ENCODE measurements at places on chromosomes 16 and 17.

DNA sequence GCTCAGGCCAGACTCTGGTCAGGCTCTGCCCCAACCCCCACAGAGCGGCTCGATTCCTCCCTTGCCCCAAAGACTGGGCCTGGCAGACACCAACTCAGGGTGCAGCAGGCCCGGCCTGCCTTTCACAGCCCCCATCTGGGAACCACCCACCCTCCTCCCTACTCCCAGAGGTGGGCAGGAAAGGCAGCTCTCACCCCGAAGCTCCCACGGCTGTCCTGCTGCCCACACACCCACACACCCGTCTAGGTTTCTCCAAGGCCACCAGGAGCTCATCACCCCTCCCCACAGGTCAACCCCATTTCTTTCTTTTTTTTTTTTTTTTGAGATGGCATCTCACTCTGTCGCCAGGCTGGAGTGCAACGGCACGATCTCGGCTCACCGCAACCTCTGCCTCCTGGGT lies 3.8 kb downstream of the CEP131 start:
- no peak for DNase-seq

GRCh38 chr16:27402964-27403600 lies 1.1 kb downstream of the IL21R start:
- no peak for DNase-seq

DNA sequence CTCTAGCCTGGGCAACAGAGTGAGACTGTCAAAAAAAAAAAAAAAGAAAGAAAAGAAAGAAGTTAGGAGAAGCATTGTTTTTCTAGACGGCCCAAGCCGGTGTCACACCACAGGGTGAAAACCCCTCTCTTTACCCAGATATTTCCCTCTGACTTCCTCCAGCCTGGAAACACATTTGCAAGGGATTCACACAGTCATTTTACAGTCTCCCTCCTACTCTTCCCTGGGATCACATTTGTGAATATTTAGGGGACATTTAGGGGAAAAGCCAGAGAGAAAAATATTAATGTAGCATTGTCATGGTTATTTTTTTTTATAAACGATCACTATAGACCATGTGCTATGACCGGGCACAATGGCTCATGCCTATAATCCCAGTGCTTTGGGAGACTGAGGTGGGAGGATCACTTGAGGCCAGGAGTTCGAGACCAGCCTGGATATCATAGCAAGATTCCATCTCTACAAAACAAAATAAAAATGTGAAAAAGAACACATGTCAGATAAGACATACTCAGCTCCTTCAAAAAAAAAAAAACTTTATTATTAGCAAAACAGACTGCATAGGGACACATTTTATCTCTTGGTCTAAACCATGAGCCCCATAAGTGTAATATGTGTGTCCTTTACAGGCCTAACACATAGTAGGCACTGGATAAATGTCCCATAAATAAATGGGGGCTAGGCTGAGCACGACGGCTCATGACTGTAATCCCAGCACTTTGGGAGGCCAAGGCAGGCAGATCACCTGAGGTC lies 10.9 kb upstream of the SDR42E2 start:
- DNase-seq: no peak

- no peak for DNase-seq
Observed at GRCh38 chr16:58828901-58829545, 94.9 kb upstream of the GOT2 start.

- no peak for DNase-seq
Observed at GRCh38 chr17:73528679-73529078, 115.6 kb downstream of the SDK2 start.

- no peak for DNase-seq
Observed at GRCh38 chr16:67731071-67731752, 12.1 kb upstream of the GFOD2 start.

DNA sequence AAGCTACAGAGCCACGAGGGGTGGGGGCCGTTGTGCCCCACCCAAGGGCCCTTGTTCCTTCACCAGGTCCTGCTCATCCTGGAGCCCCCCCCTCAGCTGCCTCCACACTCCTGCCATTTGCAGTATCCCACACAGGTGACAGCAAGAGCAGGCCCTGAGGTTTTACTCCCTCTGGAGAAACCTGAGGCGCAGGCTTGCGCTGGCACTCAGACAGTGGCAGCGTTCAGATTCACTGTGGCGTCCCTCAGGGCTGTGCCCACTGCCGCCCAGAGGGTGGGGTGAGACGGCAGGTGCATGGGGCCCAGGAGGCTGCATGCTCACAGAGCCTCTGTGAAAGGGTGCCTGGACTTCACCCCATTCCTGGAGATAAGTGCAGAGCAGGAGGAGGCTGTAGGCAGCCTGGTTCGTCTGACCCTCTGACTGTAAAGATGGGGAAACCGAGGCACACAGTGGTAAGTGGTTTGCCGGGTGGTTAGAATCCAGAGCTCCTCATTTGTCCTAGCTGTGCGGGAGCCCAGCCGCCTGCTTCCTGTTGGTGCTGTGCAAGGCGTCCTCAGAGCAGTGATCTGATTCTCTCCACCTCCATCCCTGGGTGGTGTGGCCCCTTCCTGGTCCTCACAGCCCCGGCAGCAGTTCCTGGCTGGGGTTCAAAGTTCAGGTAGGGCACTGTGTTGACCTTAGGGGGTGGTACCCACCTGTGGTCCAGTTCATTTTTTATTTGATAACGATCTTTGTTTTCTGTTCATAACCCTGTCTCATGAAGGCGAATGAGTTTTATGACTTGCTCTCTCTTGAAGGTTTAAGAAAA lies 1.6 kb downstream of the SPIRE2 start:
- DNase-seq: no peak

DNA sequence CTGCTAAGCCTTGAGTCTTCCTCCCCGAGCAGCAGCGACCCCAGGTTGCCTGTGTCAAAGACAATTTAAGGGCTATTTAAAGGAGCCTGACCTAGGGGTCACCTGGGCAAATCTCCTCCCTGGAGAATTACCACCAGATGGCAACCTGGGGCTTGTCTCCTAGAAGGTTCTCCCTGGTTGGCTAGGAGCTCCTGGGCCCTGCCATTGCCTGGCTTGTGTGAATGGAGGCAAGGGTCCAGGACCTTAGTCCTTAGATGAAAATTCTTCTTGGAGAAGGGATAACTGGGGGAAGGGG lies 51.3 kb upstream of the TAC4 start:
- no peak for DNase-seq

DNA sequence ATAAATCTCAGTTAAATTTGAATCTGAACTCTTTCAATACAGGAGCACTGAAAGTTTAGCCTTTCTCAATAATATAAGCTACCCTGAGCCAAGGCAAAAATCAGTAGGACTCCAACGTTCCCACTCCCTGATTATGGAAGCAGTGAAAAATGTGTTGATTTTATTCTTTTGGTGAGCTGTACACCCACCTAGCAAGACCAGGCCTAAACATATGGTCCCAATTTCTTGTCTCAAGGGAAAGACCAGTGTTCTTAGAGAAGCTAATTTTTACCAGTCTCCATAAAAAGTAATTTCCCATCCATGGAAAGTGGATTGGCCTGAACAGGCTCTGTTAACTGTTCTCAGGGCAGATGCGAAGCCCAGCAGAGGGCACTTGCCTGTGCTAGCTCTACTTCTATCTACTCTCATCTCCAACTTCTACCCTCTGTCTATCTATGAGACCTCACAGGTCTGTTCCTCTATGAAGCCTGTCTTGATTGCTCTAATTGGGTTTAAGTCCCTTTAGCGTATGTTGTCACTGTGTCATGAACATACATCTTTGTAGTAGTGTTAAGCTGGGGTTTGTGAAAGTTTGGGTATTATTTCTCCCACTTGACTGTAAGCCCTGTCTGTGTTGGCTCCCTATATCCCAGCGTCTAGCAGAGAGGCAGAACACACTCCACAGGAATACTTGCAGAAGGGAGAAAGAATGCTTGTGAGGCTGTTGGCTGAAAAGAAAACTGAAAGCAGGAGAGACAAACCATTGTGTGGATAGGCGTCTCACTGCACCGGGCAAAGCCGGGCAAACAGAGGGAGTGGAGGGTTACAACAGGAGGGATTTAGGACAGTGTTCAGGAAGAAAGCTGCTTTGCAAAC lies 167.1 kb upstream of the MAF start:
- DNase-seq: no peak

GRCh38 chr17:41734139-41734948 lies at the start of gene HAP1:
TSS of gene HAP1 (minus strand) at chr17:41734643. CDS start at chr17:41734634, 9 bp downstream.
- no peak for DNase-seq

DNA sequence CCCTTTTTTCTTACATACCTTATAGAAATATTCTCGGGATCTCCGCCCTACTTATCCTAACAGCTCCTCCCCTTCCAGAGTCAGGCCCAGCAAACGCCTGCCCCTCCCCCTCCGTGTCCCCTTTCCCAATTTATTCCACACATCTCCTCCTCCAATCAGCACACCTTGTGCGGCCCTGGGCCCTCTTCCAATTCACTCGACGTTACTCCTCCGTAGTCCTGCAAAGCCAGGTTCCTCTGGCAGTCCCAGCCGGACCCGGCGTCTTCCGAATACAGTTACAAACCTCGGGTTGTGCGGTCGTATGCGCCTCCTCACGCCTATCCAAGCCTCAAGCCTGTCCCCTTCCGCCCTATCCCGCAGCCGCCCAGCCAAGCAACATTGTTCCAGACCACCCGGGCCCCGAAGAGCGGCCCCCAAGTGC lies 677 bp downstream of the CBX1 start:
- no peak for DNase-seq

DNA sequence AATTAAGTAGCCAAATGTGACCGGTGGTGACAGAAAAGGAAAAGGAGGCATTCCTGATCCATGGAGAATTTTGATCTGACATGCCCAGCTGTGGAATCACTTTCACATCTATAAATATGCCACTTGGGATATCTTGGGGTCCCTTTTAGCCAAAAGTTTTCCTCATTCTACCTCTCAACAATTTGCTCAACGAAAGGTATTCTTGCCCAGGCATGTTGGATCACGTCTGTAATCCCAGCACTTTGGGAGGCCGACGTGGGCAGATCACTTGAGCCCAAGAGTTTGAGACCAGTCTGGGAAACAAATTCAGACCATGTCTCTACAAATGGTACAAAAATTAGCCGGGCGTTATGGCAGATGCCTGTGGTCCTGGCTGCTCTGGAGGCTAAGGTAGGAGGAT lies 24.3 kb downstream of the LITAF start:
- no peak for DNase-seq

GRCh38 chr16:8696880-8697279 lies 22.5 kb downstream of the ABAT start:
- no peak for DNase-seq

- DNase-seq: no peak
Observed at GRCh38 chr16:67516296-67517154, 12.1 kb upstream of the RIPOR1 start.

- no peak for DNase-seq
Observed at GRCh38 chr16:84093879-84094270, 22.9 kb downstream of the MBTPS1 start.

DNA sequence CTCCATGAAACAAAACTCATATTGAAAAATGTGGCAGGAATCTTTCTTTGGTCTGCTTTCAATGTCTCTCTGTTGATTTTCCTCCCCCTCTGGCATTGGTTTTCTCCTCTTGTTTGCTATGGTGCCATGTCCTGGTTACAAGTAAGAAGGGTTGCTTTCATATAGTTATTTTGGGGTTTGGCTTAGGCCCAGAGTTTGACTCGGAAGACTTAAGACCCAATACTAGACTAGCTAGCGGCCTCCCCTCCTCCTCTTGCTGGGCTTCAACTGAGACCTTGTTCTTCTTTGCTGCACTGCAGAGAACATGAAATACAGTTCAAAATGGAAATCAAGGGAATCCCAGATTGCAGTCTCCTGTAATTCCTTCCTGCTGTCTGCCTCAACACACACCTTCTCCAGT lies 30.0 kb upstream of the CLEC18A start:
- no peak for DNase-seq

DNA sequence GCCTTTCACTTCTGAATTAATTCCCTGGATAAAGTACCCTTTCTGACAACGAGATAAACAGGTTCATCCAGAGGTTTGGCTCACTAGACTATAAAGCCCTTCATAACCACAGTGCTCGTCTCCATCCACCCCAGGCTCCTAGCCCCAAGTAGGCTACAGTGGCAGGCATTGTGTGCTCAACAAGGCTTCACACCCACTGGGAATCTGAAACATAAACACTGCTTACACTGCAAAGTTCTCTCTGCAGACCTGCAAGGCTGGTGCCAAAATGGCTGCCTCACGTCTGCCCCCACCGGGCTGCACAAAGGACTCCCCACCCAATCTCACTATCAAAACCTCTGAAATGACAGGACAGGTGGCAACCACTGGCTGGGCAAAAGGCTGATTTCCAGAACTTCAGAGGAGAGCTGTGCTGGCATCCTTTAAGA lies 5.1 kb upstream of the HLF start:
- DNase-seq: no peak

GRCh38 chr17:40443196-40443987 lies at the start of gene IGFBP4:
TSS of gene IGFBP4 (plus strand) at chr17:40443450. CDS start at chr17:40443736, 286 bp downstream.
- DNase-seq: peak; percentile 52

- no peak for DNase-seq
Observed at GRCh38 chr16:24670623-24671454, 58.6 kb upstream of the TNRC6A start.

DNA sequence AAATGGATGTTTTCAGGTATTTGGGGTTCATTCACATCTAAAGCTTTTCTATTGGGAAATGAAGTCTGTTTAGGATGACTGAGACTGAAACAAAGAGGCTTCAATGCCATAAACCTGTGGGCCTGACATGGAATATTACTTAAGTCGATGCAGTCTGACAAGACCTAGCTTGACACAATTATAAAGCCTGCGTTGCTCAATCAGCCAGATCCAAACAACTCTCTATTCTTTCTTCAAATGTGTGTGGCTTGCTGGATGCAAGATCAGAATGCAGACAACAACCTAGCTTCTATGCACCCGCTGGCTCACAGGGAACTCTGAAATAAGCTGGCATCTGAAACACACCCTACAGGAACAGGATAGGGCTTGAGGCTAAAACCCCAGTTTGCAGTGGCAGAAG lies 40.0 kb downstream of the RFFL start:
- DNase-seq: no peak

GRCh38 chr17:5675625-5676421 lies 91.5 kb upstream of the NLRP1 start:
- DNase-seq: no peak

- no peak for DNase-seq
Observed at GRCh38 chr17:50262001-50262794, 12.1 kb upstream of the TMEM92 start.

DNA sequence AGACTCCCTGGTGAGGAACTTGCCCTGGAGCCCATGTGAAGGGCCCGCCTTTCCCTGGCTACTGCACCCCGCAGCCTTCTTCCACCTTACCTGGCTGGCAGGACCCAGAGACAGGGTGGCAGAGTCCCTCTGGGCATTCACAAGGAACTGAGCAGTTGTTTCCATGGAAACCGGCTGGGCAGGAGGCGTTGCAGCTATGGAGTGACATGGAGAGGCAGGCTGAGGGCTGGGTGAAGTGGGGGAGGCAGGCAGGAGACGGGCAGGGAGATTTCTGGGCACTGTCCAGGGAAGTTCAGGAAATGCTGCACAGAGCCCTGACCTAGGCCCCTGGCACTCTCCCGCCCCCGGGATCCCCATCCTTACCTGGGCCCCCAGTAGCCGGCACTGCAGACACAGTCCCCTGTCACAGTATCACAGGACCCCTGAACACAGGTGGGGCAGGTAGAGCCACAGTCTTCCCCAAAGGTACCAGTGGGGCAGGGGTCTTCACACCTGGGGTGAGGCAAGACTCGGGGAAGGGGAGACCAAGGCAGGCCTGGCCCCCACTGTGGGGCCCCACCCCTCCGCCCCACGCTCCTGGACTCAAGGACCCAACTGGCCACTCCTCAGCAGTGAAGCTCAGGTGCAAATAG lies 5.9 kb downstream of the SCARF1 start:
- no peak for DNase-seq

Measured in activated CD4-positive, CD25-positive, alpha-beta regulatory T cell (primary cell).